Subcutaneous adipose tissue (tissue), 4 donors: ENCODE measurements at places on chromosomes 2 and 18. TPM values are rescaled to one million over a fixed set of nuclear protein-coding genes. Genes with fewer than 3 reads are reported as not detected.

The DCDC2C gene
- total RNA-seq, result not detected

The RAB31 gene
- 88.4 TPM for total RNA-seq

The KIF5C gene
- 4.6 TPM for total RNA-seq

The MERTK gene
- 76.8 TPM for total RNA-seq

The EMILIN1 gene
- 21.0 TPM for total RNA-seq

The C1QL2 gene
- total RNA-seq, result not detected

The SOS1 gene
- 72.4 TPM for total RNA-seq

The VWC2L gene
- total RNA-seq, result not detected

The FAM228B gene
- total RNA-seq, result 35.2 TPM

The FHOD3 gene
- total RNA-seq, result 1.5 TPM

The LYPD6B gene
- total RNA-seq, result not detected

The MC5R gene
- total RNA-seq, result not detected

The SERPINB2 gene
- 0.44 TPM for total RNA-seq

The EGR4 gene
- total RNA-seq, result not detected

The ACMSD gene
- not detected for total RNA-seq

The HOXD9 gene
- total RNA-seq, result 6.4 TPM

The HOXD4 gene
- total RNA-seq, result 20.7 TPM

The CD207 gene
- total RNA-seq, result not detected

The SIX3 gene
- not detected for total RNA-seq

The CPLX4 gene
- total RNA-seq, result not detected

The ADGRF3 gene
- not detected for total RNA-seq

The TYMS gene
- 3.3 TPM for total RNA-seq
